Fibroblast of upper back skin (primary cell): ENCODE measurements at places on chromosomes 12 and 14.

GRCh38 chr14:37384870-37385596 lies 187.3 kb downstream of the MIPOL1 start:
- no peak for DNase-seq

DNA sequence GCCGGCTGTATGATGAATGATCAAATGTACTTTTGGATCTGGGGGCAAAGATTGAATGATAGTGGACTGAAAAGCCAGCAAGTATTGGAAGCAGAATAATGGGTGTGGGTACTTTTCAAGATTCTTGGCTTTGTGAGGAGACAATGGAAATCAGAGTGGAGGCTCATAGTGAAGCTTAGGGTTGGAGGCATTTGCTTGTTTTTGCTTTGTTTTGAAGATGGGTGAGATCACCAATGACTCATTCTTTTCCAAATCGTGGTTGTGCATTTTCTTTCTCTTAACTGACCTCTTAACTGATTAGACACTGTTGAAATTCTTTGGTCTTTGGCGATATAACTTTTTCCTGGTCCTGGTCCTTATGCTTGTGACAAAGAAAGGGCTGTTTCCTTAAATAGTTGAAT lies 54.4 kb downstream of the PELI2 start:
- peak; percentile 63 for DNase-seq

DNA sequence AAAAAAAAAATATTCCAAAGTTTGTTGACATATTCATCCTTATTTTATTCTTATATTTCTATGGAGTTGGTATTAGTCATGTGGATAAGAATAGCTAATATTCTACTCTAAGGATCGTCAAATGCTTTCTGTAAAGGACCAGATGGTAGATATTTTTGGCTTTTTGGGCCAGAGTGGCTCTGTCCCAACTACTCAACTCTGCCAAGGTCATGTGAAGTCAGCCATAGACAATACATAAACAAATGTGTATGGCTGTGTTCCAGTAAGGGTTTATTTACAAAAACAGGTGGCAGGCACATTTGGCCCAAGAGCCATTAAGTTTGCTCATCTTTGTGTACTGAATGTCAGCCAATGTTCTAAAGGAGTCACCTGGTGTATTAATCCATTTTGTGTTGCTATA lies 131.8 kb downstream of the TBX5 start:
- no peak for DNase-seq

DNA sequence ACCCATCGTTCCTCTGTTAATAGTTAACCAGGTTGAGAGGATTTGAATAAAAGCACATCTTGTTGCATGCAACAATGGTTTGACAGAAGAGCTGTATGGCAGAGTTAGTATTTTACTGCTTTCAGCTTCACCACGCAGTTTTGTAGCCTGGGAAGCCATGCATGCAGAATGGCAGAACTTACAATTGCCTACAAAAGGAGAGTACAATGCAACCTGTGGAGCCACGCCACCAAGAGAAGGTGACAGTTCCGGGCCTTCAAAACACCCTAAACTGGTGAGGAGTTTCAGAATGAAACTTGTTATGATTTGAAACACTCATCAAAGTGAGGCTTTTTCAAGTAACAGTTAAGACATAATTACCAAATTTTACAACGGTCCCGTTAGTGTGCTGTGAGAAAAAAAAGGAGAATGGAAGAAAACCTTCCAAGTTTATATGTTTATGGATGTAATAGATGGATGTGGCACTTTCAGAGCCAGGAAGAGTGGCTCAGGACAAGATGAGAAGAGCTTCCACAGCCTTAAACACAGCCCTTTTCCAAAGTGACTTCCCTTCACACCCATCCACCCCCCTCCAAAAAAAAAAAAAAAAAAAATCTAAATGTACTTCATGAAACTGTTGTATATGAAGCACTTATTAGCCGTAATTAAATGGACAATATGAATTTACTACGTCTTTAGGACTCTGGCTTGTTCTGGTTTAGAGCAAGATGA lies 158.7 kb downstream of the EGLN3 start:
- no peak for DNase-seq

- no peak for DNase-seq
Measured at GRCh38 chr12:32266756-32267155, 132.6 kb upstream of the FGD4 start.

DNA sequence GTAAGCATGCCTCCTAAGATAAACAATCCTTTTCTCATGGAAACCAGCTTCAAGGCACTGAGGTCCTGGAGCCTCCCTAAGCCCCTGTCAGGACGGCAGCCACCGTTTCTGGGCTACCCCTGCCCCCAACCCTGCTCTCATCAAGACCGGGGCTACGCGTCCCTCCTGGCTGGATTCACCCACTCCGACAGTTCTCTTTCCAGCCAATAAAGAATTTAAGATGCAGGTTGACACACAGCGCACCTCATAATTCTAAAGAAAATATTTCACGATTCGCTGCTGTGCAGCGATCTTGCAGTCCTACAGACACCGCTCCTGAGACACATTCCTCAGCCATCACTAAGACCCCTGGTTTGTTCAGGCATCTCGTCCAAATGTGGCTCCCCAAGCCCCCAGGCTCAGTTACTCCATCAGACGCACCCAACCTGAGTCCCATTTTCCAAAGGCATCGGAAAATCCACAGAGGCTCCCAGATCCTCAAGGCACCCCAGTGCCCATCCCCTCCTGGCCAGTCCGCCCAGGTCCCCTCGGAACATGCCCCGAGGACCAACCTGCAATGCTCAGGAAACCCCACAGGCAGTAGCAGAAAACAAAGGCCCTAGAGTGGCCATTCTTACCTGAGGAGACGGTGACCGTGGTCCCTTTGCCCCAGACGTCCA lies 336.3 kb downstream of the TMEM121 start:
- DNase-seq: no peak

GRCh38 chr14:91410771-91411536 lies 6.7 kb downstream of the CCDC88C start:
- DNase-seq: no peak

GRCh38 chr12:28456934-28457710 lies 266.9 kb downstream of the CCDC91 start:
- DNase-seq: no peak

GRCh38 chr12:14326699-14327098 lies 38.8 kb upstream of the ATF7IP start:
- peak; percentile 12 for DNase-seq

- peak; percentile 93 for DNase-seq
Measured at GRCh38 chr12:49244176-49244575, 20.7 kb upstream of the TUBA1C start.

DNA sequence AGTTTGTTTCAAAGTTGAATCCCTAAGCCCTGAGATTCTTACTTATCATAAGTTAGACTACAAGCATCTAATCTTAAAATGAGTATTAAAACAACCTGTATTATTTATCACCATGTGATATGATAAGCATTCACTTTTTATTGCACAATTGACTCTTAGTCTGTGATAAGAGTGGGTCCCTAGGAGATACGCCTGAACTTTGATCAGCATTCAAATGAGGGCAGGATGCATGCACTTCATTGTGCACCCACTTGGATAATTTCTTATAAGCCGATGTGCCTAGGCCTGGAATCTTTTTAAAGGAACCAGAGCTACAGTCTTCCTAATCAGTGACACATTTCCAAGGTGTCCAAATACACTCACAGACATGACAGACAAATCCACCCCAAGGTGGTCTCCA lies 31.4 kb upstream of the SPTLC2 start:
- no peak for DNase-seq

DNA sequence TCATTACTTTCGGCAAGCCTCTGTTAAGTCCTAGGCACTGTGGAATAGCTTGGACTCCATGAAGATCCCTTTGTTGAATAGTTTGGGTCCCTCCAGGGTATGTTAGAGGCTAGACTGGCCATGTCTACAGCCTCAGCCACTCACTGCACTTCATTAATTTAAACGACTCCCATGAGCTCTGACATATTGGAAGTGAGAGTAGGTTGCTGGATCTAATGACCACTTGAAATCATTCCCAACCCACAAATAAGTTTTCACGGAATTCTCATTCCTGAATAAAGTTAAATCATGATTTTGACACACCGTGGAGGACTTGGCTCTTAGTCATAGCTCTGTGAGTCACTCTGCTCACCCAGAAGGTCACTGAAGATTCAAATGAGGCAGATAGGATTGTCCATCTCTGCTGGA lies 21.4 kb upstream of the APPL2 start:
- DNase-seq: peak; percentile 99

GRCh38 chr12:126191031-126191891 lies 1126.0 kb downstream of the AACS start:
- DNase-seq: no peak

DNA sequence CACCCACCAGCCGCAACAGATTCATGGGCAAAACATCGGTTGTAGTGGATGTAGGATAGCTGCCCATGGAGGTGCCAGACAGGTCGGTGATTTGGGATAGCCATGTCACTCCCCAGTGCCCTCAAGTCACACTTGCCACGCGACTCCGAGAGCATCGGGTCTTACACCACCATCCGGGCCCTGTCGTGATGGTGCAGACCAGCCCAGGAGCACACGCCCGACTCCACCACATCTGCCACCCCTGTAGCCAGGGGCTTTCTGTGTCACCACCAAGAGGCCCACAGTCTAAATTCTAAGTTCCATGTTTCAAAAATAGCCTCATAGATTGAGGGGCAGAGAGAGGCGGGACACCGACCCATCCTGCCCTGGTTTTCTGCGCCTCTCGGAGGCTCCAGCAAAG lies 18.0 kb downstream of the FOXN4 start:
- DNase-seq: no peak

DNA sequence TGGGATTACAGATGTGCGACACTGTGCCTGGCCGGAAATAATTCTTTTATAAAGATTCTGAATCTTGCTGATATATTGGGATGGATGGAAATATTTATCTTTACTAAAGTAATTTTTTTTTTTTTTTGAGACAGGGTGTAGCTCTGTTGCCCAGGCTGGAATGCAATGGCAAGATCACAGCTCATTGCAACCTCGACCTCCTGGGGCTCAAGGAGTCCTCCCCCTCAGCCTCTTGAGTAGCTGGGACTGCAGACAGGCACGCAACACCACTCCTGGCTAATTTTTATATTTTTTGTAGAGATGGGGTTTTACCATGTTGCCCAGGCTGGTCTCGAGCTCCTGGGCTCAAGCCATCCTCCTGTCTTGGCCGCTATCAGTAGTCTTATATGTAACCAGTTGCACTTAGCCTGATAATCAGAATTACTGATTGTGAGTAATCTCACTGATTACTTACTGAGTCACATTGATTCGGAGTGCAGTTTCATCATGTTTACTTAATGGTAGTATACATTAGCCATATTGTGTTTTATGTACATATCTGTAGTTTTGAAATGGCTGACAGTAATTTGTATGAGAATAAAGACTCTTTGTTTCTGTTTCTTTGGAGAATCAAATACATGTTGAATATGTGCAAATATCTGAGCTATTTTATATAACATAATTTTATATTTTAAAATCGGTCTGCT lies 50.4 kb upstream of the LRTM2 start:
- DNase-seq: no peak

DNA sequence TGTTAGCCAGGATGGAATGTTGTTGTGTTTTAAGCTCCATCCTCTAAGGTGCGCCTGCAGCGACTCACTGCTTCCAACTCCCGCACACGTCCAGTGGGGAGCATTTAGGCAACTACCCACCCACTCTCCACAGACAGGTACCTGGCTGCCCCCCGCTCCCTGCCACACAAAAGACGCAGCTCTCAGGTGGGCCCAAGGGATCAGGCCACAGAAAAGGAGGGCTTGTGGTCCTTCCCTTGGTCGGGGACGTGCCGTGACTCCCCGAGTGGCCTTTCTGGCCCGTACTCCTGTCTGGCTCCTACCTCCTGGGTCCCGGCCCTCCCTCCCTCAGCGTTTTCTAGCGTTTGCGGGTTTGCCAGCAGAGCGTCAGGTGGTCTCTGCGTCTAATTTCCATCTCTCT lies 16.2 kb downstream of the TEDC1 start:
- no peak for DNase-seq

GRCh38 chr12:106902053-106902452 lies 53.7 kb upstream of the TMEM263 start:
- DNase-seq: no peak

- DNase-seq: peak; percentile 44
Measured at GRCh38 chr12:71164568-71165197, 6.9 kb upstream of the TSPAN8 start.

DNA sequence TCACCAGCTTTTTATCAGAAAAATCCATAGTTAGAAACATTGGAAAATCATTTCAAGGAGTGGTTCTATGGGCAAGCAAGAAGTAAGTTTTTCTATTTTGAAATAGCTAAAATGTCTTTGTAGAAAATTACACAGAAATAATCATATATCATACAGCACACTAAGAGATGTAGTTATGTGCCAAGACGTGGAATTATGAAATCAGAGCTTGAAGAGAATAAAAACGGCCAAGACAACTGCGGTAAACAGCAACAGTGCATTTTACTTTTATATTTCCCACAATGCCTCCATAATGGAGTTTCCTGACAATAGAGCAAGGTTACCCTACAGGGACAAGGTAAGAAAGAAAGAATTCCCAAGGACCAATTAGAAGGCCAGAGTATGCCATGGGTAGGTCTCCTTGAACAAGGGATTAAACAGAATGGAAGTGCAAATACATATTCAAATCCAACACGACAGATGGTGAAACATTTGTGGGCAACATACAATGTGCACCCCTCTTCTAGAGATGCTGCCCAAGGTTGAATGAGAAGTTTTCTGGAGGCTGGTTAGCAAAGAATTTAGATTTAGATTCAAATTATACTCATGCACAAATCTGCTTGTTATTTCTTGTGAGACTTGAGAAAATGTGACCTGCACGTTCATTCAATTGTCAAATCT lies 76.1 kb upstream of the BTG1 start:
- no peak for DNase-seq

- DNase-seq: no peak
Measured at GRCh38 chr14:39217214-39217879, 16.4 kb upstream of the MIA2 start.

DNA sequence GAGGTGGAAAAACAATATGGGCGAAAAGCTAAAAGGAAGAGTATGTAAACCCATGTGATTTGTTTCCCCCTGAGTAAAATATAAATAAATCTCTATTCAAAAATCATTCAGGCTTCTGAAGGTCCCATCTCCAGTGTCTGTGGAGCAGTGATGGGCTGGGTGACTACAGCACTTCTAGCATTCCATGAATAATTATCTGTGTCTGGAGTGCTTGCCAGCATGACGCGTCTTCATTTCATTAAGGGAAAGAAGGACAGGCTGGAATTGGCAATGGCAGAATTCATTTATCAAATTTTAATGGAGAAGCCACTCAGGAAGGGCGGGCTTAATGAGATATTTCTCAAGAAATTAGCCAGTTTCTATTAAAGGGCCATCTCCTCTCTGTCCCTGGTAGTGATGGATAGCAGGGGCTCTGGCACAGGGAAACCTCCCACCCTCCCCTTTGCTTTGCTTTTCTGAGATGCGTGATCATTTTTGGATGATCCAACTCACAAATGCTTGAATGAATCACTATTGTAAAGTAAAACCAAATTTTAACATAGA lies 916.3 kb upstream of the SEL1L start:
- no peak for DNase-seq

DNA sequence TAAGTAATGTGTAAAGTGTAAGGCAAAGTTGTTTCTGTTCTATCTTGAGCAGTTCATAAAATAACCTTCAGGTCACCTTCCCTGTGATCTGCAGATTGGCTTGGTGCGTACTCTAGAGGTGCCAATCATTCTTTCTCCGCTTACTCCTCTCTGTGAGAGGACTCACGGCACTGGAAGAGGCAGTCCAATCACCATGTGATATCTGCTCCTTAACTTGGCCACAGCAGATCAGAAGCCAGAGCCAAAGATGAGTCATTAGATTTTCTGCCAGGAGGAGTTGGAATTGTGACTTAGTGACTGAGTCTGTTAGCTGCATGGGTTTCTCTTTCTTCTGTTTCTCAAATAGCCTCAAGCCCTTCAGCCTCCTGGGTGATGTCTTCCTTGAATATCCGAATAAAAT lies 165.5 kb downstream of the SLC41A2 start:
- peak; percentile 88 for DNase-seq

GRCh38 chr12:116172224-116172849 lies 105.2 kb downstream of the MED13L start:
- DNase-seq: no peak
